ENCODE measurements at places on chromosomes 7 and 10.

DNA sequence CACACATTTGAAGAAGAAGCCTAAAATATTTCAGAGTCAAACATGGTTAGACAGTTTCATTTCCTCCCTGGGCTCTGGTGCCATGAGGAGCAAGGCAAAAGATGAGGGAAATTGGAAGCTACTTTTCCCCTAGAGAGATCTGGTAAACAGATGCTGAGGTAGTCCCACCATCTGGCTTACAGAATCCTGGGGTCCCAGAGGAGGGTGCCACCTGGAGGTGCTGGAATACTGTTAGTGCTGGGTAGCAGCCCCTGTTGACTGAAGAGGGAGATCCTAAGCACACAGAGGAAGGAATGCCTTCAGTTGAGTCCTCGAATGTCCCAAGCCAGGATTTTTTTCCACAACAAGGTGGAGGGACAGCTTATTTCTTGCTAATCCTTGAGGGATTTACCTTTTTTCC lies 160.1 kb downstream of the FZD1 start:
- DNase-seq, result no peak

- no peak for DNase-seq
These were observed 454.0 kb upstream of the SORCS1 start for GRCh38 chr10:107618504-107618994.

DNA sequence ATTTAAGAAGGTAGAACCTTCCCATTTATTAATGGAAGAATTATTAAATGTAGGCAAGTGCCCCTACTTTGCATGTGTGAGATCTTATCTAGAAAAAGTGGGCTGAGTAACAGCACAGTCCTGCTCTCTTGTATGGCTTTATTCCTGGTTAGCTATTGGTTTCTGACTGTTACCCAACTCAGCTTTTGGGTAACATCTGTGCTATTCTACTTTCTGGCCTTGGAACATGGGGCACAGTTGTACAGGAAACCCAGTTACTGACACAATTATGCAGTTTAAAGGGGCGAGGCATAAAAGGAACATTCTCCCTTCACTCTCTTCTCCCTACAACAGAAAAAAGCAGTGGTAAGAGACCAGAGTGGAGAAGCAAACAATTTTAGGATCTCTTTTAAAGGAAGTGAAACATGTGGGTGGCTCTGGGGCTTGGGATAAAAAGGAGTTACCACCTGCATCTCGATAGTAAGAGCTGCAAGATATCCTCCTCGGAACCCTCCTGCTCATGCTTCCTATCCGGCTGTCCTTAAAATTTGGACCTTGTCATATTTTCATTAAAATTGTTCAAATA lies 16.0 kb downstream of the NUDT5 start:
- no peak for DNase-seq

DNA sequence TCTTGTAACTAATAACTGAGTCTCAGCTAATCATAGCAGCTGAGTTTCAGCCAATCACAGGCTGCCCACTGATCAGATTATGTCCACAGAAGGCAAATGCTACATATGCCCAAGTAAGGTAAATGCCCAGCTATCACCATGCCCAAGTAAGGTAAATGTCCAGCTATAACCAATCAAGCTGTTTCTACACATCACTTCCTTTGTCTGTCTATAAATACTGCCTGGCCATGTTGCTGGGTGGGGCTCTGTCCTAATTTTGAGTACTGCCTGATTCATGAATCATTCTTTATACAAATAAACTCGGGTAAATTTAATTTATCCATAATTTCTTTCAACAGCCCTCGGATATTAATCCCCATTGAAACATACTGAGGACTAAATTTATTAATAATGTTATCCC lies 312.4 kb downstream of the CACNA2D1 start:
- DNase-seq, result no peak

DNA sequence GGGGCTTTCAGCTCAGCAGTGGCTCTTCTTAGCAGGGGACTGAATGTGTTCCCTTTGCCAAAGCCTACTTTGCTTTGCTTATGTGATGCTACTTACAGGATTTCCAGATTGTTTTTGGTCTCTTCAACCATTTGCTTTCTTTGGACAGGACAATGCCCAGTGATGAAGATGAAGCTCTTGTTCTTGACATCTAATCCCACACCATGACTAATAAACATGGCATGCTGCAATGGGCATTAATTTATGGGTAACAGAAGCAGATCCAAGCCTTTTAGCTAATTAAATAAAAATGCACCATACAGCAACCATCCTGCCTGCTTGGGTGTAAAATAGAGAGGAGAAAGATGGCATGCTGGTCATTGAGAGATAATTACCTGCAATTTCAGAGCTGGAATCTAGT lies 175.5 kb upstream of the ITGB1 start:
- DNase-seq, result no peak

DNA sequence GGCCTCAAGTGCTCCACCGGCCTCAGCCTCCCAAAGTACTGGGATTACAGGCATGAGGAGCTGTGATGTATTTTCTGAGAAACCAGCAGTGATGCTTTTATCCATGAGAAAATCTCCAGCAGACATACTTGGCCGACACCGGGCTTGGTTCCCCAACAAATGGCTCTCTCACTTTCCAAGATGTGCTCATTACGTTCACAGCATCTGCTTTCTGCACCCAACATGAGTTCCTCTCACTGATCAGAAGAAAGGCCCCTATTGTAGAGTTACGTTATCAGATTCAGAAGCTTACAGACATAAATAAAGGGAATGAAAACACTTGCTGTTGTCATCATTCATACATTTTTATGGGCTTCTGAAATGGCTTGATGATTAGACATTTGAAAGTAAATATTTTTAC lies 95.0 kb downstream of the CALD1 start:
- DNase-seq, result no peak

DNA sequence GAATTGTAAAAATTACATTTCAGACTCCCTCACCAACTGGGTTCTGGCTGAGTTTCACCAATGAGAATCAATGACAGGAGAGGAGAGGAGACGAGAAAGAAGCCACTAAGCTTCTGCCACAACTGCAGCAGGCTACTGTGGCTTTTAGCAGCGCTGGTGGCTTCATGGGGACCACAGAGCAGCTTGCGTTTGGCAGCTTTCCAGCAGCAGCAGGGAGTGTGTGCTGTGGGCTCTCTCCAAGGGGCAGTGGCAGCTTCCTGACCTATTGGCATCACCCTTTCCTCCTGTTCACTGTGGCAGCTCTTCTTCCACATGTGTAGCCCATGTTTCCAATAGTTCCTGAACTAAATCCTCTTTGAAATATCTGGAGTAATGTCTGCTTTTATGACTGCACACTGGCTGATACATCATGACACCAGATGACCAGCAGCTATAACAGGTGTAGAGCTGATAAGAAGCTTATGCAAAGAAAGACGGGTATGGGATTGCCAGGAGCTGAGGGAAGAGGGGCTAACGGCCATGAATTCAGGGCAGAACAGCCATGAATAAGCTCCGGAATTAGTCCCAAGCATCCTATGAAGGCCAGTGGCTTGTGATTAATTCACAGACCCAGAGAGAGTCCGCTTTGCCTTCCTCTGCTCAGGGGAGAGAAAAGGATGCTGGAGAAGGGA lies 46.8 kb downstream of the KCNH2 start:
- DNase-seq, result no peak

GRCh38 chr7:149150981-149151380 lies 3.7 kb downstream of the ZNF398 start:
- DNase-seq, result no peak

- no peak for DNase-seq
These were observed 231.3 kb upstream of the NPY start for GRCh38 chr7:24052572-24053260.

DNA sequence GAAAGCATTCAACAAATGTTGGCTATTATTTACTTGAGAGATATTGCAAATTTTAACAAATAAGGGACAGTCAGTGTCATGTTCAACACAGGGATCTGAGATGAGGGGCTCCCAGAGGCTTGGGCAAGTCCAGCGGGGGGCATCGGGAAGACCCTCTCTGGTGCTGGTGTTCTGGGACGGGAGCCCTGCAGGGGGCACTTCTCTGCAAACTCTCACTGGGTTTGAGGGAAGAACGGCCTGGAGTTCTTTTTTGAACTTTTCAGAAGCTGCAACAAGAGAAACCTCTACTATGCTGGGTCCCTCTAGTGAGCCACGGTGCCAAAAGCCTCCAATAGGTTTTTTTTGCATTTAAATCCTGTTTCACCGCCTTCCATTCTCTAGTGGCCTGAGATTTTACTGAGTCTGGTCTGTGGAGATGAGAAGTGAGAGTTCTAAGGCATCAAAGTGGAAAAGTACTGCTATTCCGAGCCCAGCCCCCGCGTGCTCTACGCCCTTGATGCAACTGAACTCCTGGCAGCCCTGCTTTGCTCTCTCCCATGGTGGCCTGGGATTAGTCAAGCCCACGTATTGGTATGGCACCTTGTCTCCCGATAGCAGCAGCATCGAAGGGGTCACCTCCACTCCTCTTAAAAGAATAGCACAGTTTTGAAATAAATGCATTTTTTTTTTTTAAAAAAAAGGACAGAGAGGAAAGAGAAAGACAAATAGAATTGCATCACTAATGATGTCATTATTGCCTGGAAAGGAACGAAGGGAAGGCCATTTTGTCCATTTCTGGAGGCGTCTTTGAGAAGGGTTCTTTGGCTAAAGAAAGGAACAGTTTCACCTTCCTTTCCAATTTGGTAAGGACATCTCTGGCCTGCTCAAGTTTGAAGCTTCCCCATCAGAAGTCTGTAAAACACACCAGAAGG lies 43.5 kb downstream of the CLEC2L start:
- DNase-seq, result no peak

DNA sequence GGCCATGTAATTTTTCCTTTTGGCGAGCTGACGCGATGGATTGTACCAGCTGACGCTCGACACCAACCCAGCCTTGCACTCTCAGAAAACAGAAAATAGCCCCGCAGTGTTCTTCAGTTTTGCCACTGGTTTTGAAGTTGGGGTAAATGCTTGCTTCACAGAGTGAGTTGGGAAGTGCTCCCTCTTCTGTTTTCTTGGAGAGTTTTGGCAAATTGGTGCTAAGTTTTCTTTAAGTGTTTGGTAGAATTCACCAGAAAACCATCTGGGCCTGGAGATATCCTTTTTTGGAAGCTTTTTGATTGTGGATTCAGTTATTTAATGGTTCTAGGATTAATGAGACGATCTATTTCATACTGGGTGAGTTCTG lies 252.8 kb downstream of the ELFN1 start:
- DNase-seq, result no peak

DNA sequence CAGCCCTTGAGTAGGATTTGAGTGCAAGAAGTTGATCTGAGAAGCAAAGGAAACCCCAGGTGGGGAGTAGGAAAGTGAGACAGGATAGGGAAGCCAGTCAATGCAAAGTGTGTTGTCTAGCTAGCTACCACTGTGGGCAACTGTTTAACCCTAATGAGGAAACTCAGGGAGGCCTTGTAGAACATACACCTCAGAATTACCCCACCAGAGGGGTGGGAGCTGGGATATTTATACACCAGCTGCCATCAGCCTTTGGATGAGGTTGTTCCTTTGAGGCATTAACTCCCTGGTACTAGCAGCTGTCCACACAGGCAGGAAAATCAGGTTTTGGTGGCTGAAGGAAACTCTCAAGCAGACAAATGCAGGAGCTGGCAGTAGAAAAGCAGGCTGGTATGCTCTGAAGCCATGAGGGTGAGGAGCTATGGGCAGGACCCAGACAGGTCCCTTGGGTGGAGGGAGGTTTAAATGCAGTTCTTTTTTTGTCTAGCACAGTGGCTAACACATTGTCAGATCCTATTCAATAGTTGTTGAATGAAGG lies 60.1 kb upstream of the ARID5B start:
- no peak for DNase-seq

DNA sequence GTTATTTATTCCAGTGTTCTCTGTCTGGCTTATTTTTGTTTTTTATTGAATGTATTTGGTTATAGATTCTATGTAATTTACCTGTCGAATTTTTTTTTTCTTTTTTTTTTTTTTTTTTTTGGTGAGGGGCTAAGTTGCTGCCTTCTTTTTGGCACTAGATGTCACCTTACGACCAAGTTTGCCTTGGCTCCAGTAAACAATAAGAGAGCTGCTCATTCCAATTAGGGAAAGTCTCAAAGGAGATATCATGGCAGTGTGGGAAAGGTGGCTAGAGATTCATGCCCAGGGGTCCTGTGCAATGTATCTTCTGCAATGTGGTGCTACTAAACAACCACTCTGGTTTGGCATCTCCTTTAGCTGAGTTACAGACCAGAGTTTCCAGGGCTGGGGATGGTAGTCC lies 84.0 kb downstream of the PTPN20 start:
- DNase-seq, result no peak

- no peak for DNase-seq
These were observed 33.9 kb downstream of the CCM2 start for GRCh38 chr7:45033931-45034290.

DNA sequence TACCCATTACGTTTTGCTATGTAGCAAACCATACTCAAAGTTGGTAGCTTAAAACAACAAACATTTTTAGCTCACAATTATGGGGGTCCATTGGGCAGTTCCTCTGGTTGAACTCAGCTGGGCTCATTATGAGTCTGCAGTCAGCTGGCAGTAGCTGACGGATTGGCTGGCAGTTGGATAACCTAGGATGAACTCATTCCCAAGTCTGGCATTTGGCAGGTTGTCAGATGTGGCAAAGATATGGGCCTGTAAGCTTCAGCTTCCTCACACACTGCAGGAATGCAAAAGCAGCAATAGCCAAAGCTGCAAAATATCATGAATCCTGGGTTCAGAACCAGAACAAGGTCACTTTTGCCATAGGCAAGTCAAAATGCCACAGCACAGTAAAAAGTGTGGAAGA lies 412.2 kb upstream of the SORCS1 start:
- no peak for DNase-seq

DNA sequence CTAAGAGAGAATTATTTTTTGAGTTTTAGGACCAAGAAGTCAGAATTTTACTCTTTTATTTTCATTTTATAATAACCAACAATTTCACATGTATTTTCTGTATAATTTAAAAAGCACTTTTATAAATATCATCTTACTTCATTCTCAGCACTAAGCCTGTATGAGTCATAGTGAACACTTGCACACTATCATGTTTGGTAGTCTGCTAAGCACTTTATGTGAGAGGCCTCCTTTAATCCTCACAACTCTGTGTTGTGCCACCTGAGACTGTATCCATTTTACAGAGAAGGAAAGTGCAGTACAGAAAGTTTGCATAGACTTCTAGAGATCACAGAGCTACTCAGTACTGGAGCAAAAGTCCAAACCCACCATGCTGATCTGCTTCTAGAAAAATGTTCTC lies 939.6 kb downstream of the NRG3 start:
- no peak for DNase-seq

DNA sequence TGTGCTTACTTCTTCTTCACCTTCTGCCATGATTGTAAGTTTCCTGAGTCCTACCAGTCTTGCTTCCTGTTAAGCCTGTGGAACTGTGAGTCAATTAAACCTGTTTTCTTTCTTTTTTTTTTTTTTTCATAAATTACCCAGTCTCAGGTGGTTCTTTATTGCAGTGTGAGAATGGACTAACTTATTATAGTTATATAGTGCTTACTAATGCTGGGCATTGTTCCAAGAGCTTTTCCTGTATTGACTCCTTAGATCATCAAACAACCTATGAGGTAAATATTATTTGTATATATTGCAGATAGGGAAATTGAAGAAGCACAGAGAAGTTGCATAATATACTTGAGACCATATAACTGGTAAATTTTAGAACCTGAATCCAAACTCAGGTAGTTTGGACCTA lies 98.1 kb downstream of the MBL2 start:
- DNase-seq, result no peak

Measured in NK-92 treated with Interleukin-12 subunit alpha and Interleukin-12 subunit beta, amount 100 ng/mL, for 24 hours (cell line).